Left lung (tissue), 14 donors: ENCODE measurements at places on chromosomes 7 and 10. TPM values are rescaled to one million over a fixed set of nuclear protein-coding genes. Genes with fewer than 3 reads are reported as not detected.

- DNase-seq = no peak
Measured at GRCh38 chr7:46170792-46171191, 249.7 kb upstream of the IGFBP3 start.

GRCh38 chr10:29646960-29647461 is 12.2 kb upstream of the SVIL start:
- DNase-seq = no peak

PAX4 gene
- polyA plus RNA-seq = not detected

GRCh38 chr7:99446096-99446495 is 7.4 kb downstream of the CPSF4 start:
- DNase-seq = no peak

VAX1 gene
- not detected for polyA plus RNA-seq

PIK3AP1 gene
- 3.5 TPM for polyA plus RNA-seq
